Astrocyte of the spinal cord (primary cell): ENCODE measurements at places on chromosomes 6 and 20.
A peak's percentile ranks its signal among the peaks of the same experiment; 100 is the strongest.

DNA sequence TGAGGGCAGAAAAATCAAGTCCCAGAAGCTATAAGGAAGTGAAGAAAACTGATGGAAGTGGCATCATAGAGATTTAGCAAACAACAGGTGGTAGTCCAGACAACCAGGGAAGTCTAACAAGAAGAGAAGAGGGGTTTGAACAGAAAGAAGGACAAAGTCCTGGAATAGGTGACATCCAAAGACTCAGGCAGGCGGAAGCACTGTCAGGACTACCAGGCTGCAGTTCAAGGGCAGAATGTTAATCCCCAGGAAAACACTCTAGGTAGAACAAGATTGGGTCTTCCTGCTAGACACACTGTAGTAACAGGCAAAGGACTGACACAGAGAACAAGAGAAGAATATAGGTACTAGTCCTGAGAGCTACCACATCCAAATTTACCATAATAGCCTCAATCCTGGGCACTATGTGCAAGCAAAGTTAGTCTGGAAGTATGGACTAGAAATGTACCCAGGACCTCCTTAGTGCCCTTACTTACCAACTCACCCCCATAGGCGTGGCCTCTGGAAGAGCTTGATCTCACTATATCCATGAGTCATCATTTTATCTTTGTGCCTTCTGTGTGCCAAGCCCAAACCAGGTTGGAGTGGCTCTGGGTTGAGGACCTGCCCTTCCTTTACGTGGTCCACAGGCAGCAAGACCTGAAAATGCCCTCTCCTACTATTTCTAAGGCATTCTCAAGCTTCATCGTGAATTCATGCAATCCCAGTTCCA is 2.2 kb upstream of the EPB41L2 start:
- no peak for DNase-seq

- DNase-seq: no peak
Measured at GRCh38 chr6:124858564-124858963, 103.7 kb upstream of the RNF217 start.

DNA sequence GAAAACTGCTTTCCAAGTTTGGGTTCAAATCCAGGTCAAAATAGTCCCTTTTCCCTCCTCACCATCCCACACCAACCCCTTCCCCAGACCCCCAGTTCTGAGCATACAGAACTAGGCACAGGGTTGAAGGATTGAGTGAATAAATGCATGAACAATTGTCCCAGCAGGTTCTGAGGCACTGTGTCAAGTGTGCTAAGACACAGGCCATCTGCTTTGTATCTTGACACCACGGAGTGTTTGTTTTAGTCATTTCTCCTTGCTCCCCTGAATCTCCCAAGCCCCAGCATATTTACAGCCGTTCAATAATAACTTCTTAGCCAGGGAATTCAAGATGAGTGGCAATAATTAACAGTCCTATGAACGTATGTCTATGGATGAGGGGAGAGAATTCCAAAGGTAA is 102.8 kb upstream of the JARID2 start:
- DNase-seq: no peak

- DNase-seq: no peak
Measured at GRCh38 chr6:21173031-21173430, 420.5 kb upstream of the SOX4 start.

DNA sequence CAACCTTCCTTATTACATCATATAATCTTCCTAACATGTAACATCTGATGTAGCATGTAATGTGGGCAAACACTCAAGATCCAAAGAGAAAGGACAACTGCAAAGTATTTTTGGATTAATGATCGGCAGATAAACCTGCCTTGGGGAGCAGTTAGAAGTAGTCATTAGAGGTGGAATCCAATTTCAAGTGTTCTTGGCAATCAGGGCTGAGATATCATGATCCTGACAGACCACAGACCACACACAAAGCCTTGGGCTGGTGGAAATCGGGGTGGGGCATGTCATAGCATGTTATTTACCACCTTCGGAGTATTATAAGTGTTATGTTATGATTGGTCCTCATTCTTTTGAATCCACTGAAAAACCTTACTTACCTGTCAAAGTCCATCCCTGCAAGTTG is 16.3 kb downstream of the NCOA5 start:
- DNase-seq: no peak

DNA sequence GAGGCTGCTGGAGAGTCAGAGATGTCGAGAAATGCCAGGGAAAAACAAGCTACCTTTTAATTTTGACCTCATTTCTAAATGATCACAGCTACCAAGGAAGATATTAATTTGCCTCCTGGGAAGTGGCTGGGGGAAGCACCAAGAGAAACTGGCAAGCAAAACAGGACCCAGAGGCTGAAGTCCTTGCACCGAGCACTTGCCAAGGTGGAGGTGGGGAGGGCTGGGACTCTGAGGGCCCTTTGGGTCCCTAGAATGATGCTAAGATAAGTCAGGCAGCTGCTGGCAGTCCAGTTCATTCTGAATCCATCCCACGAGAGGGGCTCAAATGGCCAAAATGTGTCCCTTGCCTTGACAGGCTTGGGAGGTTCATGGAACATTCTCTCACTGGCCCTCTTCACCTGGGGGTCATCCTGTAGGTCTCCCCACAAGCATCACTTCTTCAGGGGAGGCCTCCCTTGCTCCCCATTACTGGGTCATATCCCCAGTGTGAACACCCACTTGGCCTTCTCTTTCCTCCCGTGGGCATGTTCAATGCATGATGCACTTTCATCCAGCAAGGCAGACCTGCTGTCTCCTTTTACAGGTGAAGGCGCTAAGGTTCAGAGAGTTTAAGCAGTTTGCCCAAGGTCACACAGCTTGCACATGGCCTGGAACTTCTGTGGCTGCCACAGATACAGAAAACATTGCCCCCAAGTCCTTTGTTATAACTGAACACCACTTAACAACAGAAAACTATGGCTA is 39.1 kb upstream of the BLCAP start:
- DNase-seq: no peak

GRCh38 chr6:1901556-1901955 is 291.8 kb downstream of the FOXC1 start:
- peak; percentile 40 for DNase-seq

DNA sequence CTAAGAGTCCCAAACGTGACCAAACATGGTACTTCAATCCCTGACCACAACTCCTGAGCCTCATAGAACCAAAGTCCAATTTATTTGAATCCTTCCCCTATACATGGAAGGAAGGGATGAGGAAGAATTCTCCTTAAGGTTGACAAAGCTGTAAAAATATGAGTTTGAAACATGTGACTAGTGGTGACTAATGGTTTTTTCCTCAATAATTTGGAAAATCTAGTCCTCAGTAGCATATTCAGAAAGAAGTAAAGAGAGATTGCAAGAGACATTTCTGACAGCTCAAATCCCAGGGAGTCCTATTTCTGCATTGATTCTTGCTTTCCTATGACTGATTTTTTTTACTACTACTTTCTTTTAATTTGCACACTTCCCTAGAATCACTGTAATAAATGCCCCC is 443.7 kb downstream of the FRK start:
- DNase-seq: no peak

DNA sequence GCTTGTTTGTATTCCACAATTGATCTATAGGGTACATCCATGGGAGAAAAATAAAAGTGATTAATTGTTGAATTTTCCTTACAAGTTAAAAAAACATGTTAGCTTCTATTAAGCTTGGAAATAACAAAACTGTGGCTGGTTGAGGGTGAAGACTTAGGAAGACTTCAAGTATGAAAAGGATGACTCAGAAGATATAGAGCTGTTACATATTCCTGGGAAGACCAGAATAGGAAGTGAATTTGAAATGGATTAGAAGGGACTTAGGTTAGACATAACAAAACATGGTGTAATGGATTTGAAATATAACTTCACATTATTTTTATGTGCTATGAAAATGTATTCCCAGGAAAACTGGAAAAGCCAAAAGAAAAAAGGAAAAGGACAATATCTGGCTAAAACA is 732.2 kb downstream of the HDGFL1 start:
- DNase-seq: peak; percentile 5

GRCh38 chr20:54212226-54212625 is 4.3 kb downstream of the PFDN4 start:
- DNase-seq: peak; percentile 66

GRCh38 chr6:36248980-36249379 is 20.9 kb upstream of the PNPLA1 start:
- DNase-seq: peak; percentile 16

- peak; percentile 44 for DNase-seq
Measured at GRCh38 chr6:43172104-43173007, 1.3 kb downstream of the SRF start.

GRCh38 chr20:828987-829386 is 4.5 kb upstream of the FAM110A start:
- DNase-seq: no peak

DNA sequence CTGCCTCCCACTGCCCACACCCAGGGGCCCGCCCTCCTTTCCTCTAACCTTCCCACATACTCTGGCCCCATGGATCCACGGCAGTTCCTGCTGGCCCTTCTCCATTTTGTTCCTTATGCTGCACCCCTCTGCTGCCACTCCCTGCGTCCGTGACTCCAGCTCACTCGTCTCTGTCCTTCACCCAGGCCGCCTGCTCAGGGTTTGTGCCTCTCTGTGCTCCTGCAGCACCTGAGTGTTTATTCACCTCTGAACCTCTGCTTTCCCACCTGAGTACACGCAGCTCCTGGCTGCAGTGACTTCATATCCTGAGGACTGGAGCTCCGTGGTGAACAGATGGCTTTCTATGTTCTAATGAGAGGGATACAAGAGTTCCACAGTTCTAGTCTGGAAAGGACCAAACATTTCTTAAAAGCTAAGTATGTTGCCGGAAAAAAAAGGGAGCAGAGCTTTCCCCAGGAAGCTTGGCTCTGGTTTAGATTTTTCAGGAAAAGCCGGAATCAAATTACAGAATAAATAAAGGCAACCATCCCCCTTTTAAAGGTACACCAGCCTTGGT is 1.5 kb upstream of the GNRH2 start:
- peak; percentile 7 for DNase-seq

DNA sequence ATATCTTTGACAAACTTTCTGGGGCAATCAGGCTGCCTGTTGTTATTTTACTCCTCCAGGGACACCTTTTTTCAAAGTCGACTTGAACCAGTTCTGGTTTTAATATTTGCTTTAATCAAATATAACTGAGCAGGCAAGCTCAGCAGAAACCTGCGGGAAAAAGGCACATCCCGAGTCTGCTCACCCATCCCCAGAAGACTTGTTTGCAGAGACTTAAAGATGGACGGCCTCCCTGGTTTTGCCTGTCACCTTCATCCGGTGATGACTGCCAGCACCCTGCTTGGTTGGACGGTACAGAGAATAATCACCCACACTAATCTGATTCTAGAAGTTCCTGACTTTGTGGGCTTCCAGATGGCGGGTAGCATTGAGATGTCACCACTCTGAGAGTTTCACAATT is 36.8 kb downstream of the PPP1R3G start:
- no peak for DNase-seq

DNA sequence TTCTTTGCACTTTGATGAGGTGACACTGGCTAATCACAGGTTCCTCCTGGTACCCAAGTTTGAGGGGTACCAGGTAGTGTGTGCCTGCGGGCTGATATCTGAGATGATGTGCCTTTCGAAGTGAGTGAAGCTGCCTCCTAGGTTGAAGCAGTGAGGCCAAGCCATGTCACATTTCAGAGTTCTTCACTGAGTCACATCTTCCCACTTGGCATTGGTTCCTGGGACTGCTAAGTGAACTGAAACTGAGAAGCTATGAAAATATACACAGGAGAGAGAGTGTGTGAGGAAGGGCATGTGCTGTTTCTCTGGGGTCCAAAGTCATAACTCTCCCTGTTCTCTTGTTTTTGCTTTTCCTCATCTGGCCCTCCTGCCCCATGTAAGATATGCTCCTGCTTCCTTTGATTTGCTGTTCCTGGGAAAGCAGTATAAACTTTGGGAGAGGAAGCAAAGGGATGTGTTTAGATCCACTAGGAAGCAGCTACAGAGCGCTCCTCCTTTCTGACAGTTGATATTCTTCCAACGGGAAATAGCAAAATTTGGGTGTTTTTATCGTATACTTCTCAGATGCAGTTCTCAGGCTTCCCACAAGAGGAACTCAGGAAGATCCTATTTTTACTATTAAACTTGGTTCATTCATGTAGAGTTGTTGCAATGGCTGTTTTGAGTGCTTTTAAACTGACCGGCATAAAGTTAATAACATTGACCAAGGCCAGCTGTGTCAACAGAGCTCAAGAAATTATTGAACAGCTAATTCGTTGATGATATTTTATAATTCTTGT is 153.7 kb downstream of the MOXD1 start:
- DNase-seq: peak; percentile 36

DNA sequence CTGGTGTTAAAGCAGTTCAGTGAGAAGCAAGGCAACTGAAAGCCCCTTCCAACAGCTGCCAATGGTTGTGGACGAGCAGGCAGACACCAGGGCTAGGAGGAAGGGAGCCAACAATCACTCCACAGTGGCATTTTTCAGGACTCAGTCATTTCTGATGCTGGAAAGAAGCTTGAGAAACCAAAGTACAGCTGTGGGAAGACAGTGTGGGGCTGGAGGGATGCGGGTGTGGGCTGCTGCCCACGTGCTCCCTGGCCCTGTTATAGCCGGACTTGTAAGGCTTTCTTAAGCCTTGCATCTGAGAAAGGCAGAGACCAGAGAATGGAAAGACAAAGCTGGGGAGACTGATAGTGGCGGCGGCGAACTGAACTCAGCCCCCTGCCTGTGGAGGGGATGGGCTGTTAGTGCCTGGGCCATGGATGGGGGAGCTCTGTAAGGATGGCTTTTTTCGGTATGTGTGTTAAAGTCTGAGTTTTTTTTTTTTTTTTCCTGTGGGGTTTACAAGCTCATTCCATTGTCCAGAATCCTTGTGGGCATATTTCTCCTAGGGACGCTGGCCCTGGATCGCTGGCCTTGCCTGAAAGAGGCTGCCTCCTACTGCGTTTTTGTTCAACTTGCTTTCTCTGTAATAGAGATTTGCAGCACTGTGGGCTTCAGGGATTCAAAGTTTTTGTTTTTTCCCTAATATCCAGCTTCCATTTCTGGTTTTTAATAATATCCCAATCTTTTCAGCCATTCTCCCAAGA is 91.7 kb downstream of the GJA10 start:
- DNase-seq: peak; percentile 93

DNA sequence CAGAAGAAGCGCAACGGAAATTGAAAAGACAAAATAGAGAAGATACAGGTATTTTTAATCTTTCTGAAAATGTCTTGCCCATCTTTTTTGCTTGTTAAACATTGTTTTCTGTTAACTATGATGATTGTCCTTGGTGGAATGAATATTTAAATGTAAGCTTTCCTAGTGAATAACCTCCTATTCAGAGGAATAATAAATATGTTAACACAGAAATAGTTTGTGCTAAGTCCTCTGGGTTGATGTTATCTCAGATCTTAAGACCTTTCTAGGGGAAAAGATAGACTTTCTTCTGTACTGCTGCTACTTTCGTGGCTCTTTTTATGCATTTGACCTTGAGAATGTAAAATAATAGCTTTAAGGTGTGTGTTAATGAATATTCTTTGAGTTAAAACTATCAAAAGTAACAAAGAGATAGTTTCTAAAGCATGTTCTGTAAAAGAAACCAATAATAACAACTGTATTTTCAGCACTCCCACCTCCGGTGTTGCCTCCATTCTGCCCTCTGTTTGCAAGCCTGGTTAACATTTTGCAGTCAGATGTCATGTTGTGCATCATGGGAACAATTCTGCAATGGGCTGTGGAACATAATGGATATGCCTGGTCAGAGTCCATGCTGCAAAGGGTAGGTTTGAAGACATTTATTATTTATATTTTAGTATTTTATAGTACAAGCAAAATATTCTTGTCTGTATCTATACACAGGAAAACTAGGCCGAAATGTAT is 70.2 kb downstream of the PRPH2 start:
- no peak for DNase-seq
